ENCODE measurements at places on chromosomes 1 and 21. TPM values are rescaled to one million over a fixed set of nuclear protein-coding genes. Genes with fewer than 3 reads are reported as not detected.

DNA sequence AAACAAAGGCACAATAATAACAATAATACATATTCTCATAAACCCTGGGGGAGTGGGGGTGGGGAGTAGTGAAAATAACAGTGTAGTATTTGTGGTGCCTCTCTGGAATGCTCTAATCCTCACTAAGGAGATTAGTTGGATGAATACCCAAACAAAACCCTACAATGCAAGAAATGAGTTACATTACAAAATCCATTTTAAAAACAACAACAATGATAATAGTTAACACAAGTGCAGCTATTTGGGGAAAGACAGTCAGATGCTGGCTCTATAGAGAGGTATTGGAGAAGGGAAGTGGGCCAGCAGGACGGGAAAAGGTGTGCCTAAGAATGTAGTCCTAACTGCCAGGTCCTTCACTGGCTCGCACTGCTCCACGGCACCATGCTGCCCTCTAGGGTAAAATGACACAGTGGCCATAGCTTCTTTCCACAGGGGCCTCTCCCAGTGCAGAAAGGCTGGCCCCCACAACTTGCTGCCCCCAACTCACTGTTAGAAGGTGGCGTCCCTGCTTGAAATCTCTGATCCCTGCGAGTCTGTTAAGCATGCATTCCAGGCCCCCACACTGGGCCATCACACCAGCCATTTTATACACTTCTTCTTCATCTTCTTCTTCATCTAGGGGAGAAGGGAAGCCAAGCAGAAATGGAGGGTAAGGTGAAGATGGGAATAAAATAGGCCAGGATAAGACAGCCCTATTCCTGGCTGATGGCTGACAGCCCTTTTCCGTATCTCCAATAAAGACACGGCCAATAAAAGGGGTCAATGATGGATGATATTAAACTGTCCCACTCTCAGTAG, 113.8 kb downstream of the UBR4 start:
- peak; percentile 56 for DNase-seq

DNA sequence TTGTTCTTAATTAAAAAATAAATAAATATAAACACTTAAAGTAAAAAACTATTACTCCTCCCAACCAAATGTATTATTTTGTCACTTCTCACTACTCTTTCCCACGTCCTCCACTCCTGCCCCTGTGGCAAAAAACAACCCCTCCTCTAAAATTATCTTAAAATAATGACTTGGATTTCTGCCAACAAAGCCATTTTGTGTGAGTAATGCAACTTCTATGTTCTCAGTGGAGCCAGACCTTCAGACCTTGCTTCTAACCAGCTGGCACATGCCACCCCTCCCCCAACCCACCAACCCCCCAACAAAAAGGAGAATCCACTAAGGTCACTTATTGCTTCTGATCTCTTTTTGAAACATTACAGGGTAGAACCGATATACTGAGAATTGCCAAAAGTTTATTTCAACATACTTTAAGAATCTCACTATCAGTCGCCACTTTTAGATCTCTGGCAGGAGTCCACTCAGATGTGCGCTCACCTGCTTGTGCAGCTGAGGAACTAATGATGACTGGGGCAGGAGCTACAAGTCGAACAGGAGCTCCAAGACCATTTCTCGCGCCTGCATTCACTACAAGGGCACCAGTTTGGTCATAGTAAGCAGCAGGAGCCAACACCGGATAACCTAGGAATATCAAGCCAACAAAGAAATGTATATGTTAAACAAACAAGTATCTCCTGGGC, 58.3 kb upstream of the SDC3 start:
- DNase-seq: peak; percentile 72

The RPF1 gene
- 31.7 TPM for total RNA-seq

DNA sequence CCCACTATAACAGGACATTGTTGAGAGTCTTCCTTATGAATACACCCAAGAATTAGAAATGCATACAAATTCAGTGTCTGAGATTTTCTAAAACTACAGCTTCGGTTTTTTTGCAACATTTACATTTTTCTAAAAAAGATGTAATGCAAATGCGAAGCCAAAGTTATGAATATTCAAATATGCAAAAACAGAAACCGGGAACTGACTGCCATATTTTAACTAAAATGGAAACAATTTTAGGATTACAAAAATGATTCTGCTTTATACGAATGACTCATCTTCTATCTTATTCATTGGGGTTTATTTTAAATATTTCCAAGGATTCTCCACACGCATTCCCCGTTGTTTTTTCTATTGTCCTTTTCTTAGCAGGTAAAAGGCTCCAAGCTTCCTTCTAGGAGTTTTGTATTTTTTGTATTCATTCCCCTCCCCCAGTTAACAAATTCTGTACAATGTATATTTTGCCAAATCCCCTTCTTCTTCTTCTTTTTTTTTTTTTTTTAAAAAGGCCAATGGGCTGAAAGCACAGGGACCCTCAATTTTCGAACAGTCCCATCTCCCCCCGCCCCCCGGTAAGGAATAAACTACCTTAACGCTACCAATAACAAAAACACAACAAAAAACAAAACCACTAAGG, 1.0 kb downstream of the ARPC5 start:
- DNase-seq: no peak

DNA sequence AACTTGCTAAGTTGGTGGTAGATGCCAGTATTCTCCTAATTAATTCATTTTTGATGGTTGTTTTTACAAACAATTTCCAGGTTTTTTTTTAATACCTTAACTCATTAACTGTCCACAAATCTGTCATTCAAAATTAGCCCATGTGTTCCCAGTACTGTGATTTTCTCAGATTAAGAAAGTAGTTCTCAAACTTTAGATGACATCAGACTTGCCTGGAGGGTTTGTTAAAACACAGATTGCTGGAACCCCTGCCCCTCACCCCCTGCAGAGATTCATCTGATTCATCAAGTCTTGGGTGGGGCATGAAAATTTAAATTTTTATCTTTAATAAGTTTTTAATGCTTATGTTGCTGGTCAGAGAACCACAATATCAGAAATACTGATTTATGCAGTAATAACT, 130.5 kb downstream of the BACH1 start:
- DNase-seq: no peak

GRCh38 chr1:27539901-27540861, 50.2 kb upstream of the WASF2 start:
- no peak for DNase-seq

DNA sequence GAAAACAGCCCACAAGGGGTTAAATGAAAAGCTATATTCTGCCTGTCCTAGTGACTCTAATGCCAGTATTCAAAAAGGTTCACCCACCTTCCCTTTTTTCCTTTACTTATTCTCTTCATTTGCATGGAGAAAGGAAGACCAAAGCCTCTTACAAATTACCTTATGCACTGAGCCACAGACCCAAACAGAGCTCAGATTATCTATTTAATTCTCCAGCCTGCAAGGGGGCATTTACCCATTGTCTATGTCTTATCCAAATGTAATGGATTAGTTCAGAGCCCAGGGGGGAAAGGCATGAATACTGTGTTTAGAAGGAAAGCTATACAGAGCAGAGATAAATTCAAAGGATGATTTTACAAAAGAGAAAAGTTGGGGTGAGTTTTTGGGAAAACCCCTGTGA, 388.5 kb downstream of the OMA1 start:
- DNase-seq: no peak

DNA sequence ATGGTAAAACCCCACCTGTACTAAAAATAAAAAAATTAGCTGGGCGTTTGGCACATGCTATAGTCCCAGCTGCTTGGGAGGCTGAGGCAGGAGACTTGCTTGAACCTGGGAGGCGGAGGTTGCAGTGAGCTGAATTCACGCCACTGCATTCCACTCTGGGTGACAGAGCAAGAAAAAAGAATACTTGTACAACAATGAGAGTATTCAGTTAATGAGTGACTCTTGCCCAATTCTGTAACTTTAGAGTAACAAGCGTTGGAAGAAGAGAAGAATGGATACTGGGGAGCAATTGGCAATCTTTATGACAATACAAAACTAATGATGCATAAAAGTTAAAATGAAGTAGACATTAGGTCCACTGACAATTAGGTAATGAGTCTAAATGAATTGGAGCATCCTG, 10.5 kb downstream of the ANXA9 start:
- no peak for DNase-seq
